ENCODE measurements at places on chromosomes 7 and 10. TPM values are rescaled to one million over a fixed set of nuclear protein-coding genes. Genes with fewer than 3 reads are reported as not detected.

GRCh38 chr7:157996359-157997079, 591.1 kb downstream of the PTPRN2 start:
- DNase-seq: no peak

Gene CPA5
- polyA plus RNA-seq: 0.30 TPM

- DNase-seq: no peak
These were observed 75.3 kb upstream of the FOXK1 start for GRCh38 chr7:4606797-4607196.

GRCh38 chr10:130547368-130547767, 411.2 kb downstream of the GLRX3 start:
- no peak for DNase-seq

Gene TMEM196
- not detected for polyA plus RNA-seq

GRCh38 chr10:24307696-24308485, 99.0 kb downstream of the KIAA1217 start:
- DNase-seq: no peak

Gene HOXA5
- polyA plus RNA-seq: 0.41 TPM

Measured in hepatocyte (in vitro differentiated cells).